Left ventricle myocardium inferior (tissue), 1 donor: ENCODE measurements at places on chromosomes 16 and 17. TPM values are rescaled to one million over a fixed set of nuclear protein-coding genes. Genes with fewer than 3 reads are reported as not detected.

DNA sequence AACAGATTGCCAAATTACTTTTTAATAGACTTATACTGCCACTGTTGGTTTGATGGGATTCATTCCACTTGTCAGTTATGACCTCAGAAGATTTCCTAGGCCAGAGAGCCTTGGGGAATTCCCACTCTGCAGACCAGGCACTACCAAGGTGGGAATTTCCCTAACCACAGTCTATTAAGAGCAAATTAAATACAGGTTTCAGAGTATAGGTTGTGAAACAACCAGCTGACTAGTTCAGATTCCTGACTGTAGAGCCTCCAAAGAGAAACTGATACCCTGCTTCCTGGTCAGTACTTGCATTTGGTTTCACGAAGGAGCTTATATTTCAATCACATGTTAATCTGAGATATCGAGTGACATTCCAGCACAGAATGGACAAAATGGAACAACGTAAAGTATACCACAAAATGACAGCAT is 186.5 kb downstream of the STX8 start:
- DNase-seq = no peak

DNA sequence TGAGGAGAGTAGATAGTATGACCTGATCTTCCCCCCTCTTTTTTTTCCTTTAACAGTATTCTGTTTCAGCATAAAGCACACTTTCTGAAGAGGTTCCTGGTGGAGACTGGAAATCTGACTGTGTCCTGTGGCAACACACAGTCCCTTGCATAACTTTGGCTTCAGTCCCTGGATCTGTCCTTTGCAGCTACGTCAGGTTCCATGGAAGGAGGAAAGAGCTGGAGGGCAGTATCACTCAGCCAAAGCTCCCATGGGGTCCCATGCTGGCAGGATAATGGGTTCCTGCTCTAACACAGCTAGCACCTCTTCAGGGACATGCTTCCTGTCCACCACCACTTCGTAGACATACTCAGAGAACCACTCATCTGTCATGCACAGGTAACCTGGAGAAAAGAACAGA is 13.3 kb upstream of the SLC6A4 start:
- DNase-seq = no peak

DNA sequence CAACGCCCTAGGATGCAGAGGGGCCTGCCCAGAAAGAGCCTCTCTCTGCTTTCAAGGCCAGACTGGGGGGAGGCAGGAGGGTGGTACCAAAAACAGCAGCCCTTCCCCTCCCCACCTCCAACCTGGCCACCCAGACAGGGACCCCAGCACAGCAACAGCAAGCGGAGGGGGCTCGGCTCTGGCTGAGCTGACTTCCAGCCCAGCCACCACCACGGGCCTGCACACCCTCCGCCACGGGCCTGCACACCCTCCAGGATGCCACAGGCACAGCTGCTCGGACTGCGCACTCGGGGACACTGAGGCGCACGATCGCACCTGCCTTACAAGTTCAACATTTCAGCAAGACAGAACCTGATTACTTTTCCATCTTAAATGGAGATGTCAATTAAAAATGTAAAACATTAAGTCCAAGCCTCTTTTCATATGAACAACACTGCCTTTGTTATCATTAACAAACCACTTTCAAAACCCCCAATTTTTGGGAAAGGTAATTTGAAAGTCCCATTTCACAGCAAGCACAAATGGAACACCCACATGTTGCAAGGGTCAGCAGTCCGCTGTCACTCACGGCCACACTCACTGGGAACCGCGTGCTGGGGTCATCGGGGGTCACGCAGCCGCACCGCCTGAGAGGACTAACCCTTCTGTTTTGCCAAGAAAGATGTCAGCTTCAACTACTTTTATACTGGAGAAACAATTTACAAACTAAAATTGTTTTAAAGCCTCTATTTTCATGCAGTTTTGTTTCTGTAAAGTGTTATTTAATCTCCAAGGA is 76.4 kb downstream of the ANKRD11 start:
- DNase-seq = peak; percentile 47

- no peak for DNase-seq
Observed at GRCh38 chr16:76670125-76670857, 393.1 kb downstream of the CNTNAP4 start.

GRCh38 chr17:57375040-57375769 is 118.9 kb downstream of the MSI2 start:
- no peak for DNase-seq

DNA sequence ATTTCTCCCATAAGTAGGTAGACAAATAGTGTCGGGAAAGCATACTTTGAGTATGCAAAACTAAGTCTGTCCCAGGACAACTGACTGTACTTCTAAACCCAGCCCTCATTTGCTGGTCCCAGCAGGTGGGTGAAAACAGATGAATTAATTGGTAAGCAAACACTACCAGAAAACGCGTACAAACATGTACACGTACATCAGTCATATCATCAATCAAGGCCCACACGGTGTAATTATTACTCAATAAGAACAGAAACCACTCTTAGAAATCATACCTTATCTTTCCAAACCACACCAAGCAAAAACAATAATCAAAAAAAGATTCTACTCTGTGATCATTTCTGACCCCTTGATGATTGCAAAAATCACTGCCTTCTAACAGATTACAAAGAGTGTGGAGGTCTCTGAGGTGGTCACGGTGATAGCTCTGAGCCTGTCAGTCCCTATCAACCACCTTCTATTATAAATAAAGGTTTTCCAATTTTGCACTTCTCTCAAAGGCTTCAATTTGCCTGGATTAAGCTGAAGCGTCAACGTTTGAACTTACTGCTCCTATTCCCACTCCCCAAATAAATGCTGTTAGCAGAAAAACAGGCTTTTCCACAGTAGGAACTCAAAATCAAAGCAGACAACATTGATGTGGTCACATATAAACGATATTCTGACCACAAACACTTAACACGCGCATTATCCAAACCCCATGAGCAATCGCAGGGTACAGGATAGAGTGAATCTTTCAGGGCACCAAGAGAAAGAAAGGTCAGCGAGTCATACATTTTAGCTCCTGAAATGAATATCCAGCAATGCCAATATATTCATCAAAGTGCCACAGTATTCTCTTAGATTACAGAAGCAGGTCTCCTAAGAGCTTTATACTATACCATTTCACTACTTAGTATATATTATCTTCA is 211.9 kb downstream of the STX8 start:
- DNase-seq = no peak

DNA sequence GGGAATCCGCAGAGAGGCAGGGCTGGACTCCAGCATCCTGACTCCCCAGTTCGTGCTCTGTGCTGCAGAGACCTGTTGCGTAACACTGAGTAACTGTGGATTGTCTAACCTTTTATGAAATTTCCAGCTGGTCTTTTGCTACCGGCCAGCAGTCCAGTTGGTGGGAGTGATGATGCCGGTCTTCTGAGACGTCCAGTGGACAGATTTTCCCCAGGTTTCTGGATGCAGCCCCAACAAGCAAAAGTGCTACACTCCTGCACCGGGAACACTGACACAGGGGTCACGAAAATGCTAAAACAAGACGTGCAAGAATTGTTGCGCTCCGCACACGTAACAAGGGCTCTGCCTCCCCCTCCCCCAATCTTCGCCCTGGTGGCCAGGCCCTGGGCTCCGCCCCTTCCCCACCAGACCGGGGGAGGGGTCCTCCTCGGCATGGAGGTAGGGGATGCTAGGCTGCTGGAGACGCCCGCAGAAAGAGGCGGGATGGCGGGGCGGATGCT is 701 bp upstream of the MRC2 start:
- peak; percentile 67 for DNase-seq

Gene ALOX15B
- total RNA-seq = not detected
